ENCODE measurements at places on chromosomes 16 and 17.
A peak's percentile ranks its signal among the peaks of the same experiment; 100 is the strongest.

DNA sequence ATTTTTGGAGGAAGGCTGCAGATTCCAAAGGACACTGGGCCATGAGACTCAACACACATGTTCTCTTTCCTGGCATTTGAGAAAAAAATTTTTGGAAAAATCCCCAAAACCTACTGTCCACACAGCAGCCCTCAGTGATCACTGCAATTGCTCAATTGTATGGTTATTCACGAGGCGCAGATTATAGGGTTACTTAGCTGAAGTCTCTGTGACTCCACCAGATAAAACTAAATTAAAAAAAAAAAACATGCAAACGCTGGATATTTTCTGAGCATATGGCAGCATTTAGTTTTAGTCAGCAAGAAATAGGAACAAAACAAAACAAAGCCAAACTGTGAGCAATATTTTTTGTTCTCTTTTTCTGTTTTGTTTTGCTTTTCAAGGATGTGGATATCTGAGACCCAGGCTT lies 83.8 kb upstream of the FAM20A start:
- DNase-seq, result no peak

DNA sequence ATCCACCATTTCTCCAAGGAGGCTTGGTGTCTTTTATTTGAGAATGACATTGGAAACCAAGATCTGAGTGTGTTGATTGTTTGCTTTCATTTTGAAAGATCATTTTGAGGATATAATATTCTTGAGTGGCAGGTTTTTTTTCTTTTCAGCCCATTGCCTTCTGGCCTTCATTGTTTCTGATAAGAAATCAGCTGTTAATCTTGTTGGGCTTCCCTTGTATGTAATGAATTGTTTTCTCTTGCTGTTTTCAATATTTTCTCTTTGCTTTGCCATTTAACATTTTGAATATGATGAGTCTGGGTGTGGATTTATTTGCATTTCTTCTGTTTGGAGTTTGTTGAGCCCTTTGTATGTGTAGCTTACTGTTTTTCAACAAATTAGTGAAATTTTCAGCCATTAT lies 22.0 kb downstream of the PRSS54 start:
- DNase-seq, result no peak

- no peak for DNase-seq
These were observed 27.7 kb downstream of the GINS2 start for GRCh38 chr16:85660843-85661739.

- DNase-seq, result no peak
These were observed 478.3 kb upstream of the CDH5 start for GRCh38 chr16:65888201-65888600.

DNA sequence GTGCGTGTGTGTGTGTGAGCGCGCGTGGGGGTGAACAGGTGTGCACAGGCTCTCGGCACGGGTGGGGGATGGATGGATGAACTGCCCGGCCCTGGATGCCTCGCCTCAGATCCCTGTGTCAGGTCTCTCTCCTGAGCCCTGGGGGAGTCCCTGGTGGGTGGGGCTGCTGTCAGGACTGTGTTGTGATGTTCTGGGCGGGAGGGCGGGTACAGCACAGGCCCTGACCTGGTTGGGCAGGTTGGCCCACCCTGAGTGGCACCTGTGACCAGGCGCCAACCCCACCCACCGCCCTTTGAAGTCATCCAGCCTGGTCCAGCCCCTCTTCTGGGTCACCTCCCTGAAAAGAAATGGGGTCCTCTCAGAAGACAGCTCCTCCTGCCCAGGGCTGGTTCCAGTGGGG lies 41.6 kb upstream of the TAC4 start:
- no peak for DNase-seq

DNA sequence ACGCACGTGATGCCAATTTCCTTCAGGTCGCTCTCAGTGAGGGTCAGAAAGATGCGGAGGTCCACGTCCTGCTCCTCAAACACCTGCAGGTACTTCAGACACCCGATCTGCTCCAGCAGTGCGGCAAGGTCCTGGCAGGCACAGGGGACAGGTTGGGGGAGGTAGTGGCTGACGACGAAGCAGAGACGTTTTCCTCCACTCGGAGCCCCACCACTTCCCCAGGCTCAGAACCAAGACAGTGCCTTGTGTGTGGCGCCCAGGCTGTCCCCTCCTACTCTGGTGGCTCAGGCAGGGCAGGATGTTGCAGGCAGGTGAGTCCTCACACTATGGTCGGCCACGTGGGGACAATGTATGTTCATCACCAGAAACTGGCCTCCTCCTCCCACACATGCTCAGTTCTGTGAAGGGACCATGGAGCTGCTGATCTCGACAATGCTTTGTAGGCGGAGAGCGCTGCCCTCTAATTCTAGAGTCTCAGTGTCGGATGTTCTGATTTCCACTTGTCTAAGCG lies 5.7 kb downstream of the NUDT16L1 start:
- no peak for DNase-seq

DNA sequence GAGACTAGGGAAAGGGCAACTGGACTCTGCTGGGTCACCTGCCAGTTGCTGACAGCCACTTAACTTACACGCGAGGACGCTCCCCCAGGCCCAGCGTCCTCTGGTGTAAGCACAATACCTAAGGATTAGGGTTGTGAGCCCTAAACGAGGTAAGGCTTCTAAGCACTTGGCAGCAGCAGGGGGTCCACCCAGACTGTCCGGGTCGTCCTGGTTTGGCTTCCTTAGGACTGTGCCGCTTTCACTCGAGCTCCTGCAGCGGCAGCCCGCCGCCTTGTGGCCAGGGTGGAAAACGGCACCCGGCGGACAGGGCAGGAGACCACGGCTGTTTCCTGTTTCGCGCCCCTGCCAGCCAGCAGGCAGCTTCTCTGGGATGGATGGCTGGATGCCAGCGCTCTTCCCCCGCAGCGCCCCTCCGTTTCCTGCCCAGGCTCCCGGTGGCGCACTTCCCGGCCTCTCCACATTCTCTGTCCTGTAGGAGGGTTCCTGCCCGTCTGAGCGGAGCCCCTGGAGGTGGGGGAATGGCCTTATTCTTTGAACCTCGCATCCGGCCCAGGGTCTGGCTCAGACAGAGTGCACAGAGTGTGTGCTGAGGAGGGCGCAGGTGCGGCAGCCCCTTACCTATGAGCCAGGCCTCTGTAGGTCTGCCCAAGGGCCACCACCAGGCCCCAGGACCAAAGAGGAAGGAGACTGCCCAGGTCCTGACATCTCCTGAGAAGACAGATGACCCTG lies 47.0 kb upstream of the AMZ2 start:
- DNase-seq, result peak; percentile 65

GRCh38 chr16:89545044-89545830 lies 15.2 kb upstream of the RPL13 start:
- DNase-seq, result no peak

GRCh38 chr16:22868593-22869224 lies 54.7 kb downstream of the HS3ST2 start:
- DNase-seq, result no peak

GRCh38 chr17:50923611-50924010 lies 57.5 kb upstream of the TOB1 start:
- no peak for DNase-seq

- no peak for DNase-seq
These were observed 177.3 kb downstream of the CYB561 start for GRCh38 chr17:63268827-63269226.

DNA sequence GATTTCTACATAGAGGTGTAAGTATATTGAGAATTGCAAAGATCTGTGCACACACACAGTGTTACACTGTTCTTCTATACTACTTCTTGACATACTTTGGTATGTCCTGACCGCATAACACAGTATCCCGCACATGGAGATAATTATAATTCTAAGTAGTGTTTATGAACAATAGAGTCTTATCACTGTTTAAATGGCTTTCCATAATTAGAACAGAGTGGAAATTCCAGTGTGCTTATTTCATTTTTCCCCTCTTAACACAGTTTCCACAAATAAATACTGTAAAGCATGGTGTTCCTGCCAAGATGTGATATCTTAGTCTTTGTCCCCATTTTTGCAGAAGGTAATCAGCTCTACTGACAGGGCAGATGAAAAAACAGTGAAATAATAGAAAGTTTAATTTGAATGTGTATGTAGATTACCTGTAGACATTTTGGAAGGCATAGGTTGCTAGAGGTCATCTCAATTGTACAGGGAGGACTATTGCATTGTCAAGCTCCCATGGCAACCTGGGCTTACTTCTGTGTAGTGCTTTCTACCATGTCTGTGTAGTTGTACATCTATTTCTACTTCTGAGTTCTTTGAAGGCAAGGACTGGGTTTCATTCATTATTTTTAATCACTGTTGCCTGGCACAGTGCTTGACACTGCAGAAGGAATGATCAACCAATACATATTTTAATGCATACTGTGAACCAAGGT lies 10.1 kb upstream of the KRT28 start:
- DNase-seq, result peak; percentile 52

DNA sequence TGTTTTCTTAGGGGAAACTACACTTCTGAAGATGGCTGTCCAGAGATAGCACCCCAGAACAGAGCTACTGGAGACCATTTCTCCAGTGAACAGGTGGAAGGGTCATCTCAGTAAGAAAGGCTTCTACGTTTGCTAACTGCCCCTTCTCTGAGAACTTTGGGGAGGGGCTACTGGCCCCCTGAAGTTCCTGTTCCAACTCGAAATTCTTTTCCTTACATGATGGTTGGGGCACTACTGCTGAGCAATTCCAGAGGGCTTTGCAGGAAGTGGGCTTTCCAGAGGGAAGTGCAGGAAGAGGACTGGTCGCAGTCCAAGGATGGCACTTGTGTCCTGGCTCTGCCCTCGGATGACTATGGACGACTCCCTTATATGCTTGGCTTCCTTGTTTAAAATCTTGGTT lies 31.2 kb downstream of the TOM1L2 start:
- DNase-seq, result no peak

DNA sequence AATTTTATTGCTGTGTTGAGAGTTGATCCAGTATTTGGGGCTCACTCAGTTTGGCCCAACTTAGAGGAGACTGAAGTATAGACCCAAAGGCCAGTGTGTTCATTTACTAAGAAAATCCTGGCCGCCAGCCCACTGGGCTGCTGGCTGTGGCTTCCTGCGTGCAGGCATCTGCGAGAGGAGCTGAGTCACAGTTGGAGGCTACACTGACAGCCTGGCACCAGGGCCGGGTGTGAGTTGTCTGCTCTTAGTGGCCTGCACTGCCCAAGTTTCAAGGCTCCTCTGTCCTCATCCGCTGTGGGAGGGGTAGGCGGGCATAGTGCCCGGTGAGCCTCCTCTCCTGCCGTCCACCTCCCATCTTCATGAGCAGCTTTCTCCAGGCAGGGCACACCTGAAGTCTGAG lies 54.2 kb downstream of the PLD6 start:
- DNase-seq, result peak; percentile 95

DNA sequence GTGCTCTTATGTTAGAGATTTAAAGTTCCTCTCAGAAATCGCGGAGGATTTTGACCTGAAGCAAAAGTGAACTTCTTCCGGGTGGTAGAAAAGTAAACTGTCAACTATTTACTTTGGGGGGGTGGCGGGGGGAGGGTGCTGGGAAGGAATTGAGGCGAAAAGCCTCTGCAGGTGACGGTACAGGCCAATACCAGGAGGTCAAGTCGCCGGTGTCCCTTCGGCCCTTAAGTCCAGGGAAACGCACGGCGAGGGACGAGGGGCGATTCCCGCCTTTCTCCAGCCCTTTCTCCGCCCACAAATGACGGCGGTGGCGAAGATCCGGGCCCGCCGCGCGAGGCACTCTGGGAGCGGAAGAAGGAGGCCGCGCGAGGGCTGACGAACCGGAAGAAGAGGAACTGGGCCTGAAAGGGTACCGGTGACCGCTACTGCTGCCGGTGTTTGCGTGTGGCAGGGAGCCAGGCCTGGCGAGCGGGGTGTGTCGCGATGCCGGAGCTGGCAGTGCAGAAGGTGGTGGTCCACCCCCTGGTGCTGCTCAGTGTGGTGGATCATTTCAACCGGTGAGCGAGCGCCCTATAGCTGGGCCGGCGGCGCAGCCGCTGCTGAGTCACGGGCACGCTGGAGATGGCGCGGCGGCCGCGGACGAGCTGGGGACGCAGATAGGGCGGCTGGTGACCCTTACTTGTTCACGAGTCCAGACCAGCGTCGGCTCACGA lies at the start of gene PSMD7:
Gene PSMD7 (plus strand): TSS at position 383 of the 713 bp plus-strand sequence. CDS start 101 bp downstream, at position 484.
- DNase-seq, result peak; percentile 92

DNA sequence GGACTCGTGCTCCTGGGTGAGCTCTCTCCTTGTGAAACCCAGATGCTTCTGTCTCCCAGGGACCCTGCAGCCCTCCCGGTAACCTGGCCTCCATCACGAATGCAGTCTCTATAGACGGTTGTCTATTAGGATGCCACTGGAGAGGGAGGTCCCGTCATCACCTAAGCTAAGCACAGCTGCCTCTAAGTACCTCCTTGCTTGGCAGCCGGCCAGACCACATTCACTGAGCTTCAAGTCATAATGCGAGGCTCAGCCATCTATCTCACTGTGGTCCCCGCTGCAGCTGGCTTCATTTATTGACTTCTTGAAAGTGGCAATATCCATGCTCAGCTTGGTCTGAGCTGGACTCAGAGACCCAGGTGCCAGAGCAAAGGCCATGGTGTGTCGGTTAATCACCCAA lies 74.5 kb upstream of the HSBP1 start:
- DNase-seq, result peak; percentile 16

DNA sequence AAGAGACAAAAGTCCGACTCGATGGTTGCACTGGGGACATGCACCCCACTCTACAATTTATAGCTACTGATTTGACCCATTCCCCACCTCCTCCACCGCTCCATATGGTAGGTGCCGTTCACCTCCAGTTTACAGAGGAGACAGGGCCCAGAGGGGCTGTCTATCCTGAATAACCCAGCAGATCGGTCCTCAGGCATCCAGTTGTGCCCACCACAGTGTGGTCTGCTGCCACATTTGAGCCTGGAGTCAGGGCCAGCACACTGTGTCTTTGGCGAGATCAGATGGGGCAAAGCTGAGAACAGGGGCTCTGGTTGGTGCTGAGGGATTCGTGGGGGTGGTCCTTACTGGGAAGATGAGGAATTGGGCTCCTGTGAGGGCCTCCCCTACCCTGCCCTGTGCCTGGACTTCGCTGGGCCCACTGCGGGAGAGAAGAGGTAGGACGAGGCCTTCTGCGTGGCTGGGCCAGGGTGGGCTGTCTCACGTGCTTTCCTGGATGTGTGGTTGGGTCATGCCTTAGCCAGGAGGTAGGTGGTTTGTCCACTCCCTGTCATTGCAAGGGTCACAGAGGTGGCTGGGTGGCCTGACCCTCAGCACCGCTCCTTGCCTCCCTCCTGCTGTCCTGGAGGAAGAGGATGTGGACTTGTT lies 2.8 kb downstream of the ADCY7 start:
- no peak for DNase-seq

GRCh38 chr17:13575922-13576419 lies 25.8 kb downstream of the HS3ST3A1 start:
- DNase-seq, result no peak

DNA sequence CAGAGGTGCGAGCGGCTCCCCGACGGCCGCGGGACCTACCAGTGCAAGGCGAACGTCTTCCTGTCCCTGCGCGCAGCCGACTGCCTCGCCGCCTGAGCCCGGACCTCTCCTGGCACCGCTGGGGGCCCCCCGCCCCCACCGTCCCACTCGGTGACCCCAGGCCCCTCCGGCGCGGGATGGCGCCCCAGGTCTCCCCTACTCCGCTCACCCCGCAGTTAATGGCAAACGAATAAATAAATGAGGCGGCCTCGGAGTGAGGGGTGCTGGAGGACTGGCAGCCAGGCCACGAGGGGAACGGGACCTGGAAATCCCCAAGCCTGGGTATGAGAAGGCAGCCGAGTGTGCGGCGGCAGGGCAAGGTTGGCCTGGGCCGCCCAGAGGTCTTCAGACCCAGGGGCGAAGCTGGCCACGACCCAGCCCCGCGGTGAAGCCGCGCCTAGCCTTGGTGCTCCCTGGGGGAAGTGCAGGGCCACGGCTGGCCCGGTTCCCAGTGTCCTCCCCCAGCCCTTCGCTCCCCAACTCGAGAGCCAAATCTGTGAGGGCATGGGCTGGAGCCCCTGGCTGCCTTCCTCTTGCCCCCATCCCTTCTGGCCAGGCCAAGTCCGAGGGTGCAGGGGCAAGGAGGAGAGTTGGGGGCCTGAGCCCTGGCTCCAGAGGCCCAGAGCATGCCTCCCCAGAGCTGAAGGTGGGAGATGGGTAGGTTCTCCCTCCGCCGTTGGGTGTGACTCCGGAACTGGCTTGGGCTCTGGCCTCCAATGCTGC lies 796 bp downstream of the NPB start:
- DNase-seq, result no peak
